SW480 (cell line): ENCODE measurements at places on chromosomes 7 and 10.

DNA sequence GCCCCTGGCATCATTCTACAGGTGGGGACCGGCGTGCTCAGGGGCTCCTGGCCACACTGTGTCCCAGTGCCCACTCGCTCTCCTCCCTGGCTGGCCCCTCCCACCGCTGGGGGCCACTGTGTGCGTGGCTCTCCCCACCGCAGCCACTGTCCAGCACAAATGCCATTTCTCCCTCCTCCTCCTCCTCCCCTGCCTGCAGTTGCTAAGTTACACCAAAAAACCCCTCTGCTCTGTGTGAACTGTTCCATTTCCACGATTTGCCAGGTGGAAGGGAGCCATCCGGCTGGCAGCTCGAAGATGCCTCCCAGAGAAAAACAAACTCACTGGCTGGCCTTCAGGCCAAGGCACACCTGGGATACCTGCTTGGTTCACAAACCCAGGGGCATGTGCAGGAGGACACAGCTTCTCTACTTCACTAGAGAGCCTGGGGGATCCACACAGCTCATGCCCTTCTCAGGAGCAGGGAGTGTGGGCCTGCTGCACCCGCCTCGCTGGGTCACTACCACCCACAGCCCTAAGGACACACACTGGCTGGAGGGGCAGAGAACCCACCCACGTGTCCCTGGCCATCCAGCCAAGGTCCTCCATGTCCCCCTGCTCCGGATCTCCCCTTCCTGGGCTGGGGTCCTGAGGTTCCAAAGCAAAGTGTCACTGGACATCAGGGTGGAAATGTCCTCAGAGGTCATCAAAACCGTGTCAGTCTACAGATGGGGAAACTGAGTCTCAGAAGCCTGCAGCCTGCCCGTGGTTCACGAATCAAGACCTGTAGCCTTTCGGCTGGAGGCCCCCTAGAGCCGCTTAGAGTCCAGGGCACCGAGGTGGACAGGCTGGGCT is 1.7 kb downstream of the RASGEF1A start:
- DNase-seq: no peak

DNA sequence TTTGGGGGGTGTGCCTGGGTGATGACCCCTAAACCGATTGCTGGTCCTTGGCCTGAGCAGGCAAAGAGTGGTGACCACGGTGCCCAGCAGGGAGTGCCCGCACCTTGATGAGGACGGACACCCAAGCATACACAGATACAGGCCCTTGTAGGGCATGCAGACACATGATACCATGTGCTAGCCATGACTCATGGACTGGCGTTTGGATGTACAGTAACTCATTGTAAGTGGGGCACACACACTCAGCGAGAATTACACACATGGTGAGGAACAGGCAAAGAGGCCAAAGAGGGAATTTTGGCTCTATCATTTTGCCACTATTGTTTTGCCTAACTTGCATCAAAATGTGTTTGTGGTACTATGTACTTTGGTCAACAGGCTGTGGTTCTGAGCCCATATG is 24.1 kb downstream of the KAZALD1 start:
- no peak for DNase-seq

DNA sequence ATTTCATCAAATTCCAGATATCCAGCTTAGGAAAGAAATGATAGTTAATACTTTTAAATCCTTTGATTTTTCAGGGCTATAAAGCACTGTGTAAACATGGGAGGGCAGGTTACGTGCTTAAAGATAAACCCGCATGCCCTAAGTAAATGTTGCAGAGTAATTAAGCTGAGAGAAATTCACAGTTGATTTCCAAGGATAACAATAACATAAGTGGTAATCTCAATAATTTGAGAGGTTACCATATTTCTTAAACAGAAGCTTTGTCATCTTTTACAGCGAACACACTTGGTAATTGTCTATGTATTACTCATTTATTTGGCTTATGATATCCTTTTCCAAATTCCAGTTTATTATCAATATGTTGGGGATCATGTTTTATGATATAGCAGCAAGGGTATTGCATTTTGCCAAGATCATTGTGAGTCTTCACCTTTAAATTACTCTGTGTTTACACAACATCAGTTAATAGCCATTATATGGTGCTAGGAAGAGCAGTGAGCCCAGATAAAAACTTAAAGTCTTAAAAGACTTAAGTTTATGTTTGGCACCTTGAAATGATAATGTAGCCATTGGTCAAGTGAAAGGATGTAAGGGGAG is 15.4 kb downstream of the MGAM start:
- no peak for DNase-seq

DNA sequence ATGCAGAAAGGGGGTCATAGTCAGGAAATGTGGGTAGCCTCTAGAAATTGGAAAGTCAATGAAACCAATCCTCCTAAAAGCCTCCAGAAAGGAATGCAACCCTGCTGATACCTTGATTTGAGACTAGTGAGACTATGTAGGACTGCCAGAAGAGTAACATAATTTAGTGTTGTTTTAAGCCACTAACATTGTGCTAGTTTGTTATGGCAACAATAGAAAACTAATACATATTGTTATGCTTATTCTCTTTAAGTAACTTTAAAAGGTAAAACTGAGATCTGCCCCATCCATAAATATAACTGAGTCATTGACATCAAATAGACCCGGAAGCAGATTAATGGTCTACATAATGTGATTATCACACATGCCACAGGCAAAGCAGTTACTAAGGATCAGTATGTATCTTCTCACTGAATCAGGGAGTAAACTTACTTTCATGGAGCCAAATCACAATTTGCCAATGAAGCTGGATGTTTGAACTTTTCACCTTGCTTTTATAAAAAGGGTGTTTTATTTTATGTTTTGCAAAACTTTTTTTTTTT is 146.4 kb upstream of the TMEM106B start:
- DNase-seq: no peak

DNA sequence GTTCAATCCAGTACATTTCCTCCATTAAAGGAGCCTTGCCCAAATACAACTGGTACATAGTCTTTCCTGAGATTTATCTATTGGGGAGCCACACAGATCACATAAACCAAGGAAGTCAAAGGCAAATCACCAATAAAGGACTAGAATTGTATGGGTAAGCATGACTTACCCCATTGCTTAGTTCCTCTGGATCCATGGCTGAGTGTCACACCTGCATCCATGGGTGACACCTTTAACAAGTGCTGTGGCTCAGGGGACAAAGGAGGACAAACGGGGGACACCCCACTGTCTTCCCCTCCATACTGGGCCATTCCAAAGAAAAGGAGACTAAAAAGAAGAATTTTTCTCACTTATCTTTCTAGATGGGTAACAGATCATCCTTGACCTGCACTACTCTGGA is 30.4 kb downstream of the ZNF92 start:
- DNase-seq: no peak
